ENCODE measurements at places on chromosomes 13 and 19.

- no peak for DNase-seq
Observed at GRCh38 chr13:101706651-101707050, 254.2 kb downstream of the ITGBL1 start.

DNA sequence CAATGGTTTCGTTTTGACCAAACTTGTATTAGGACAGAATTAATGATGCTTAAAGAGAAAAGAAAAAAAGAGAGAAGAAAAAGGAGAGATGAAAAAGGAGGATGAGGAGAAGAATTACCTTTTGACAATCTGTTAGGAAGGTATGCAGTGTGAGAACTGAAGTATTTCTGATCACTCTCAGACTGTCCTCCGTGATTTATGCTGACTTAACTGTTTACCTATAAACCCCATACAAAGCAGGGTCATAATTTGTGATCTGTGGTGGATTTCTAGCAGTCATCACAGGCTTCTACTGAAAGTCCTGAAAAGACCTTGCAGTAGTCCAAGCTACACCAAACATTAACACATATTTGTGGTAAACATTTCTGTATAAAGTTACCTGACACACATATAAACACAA lies 93.9 kb downstream of the PCDH17 start:
- DNase-seq, result no peak

GRCh38 chr19:52269338-52270261 lies at the start of gene ZNF766:
TSS of gene ZNF766 (plus strand) at chr19:52269587. CDS start at chr19:52269614, 27 bp downstream.
- peak; percentile 96 for DNase-seq

DNA sequence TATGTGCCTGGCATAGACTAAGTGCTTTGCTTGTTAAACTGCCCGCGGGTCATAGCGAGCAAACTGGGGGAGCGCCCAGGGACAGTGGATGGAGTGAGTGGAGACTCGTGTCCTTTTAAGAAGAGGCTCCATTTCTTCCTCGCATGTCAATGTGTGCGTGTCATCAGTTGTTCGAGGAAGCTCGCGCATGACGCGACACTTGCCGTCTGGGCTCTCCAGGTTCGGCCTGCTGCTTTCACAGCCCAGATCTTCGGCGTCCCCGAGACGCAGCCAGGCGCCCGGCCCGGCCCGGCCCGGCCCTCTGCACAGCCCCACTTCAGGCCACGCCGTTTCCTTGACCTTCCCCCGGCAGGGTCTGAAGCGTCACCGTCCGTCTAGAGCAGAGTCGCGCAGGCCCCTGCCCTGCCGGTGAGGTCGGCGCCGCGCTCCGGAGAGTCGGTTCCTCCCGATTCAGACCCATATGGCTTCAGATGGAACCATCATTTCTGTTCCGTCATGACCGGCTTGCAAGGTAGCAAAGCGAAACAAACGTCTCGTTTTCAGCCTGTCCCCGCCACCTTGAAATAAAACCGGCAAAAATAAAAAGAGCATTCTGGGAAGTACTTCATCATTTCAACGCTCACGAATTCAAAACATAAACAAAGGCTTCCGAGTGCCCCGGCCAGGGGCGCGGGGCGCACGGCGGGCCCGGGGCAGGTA lies 599 bp upstream of the ARHGEF7 start:
- DNase-seq, result peak; percentile 48

DNA sequence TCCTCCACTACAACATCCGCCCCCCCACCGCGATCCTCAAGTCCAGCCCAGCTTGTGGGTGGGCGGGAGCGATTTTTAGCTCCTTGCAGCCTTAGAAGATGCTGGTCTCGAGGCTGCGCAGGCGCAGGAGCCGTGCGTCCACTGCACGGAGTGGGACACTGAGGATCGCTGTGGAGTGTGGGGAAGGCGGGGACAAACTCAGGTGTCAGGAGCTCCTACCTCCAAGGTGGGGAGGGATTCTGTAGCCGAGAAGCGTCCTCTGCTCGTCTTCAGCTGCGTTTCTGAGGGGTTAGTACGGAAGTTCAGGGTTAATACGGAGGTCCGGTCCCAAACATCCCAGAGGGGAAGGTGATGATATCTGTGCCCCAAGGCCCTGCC lies at the start of gene RTBDN:
Gene RTBDN (minus strand): TSS at position 14 of the 378 bp plus-strand sequence. CDS start 4,600 bp downstream, outside the sequence.
- peak; percentile 85 for DNase-seq

- DNase-seq, result no peak
Observed at GRCh38 chr13:32266130-32266529, 49.0 kb downstream of the ZAR1L start.

DNA sequence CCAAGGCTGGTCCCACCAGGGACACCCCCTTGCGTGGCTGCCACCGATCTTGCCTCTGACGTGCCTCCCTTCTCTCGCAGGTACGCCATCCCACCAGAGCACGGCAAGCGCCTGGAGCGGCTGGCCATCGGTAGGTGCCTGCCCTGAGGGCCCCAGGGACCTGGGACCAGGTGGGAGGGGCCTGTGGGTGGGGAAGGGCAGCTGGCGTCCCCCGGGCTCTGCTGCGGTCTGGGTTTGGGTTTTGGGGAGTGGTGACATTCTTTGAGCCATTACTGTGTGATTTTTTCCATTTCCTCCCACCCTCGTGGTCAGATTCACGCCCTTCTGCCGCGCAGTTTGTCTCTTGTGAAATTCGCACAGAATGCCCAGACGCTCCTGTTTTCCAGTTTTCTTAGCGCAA lies 102.0 kb downstream of the KDM4B start:
- DNase-seq, result no peak

- DNase-seq, result no peak
Observed at GRCh38 chr19:47095476-47096099, 18.0 kb downstream of the ZC3H4 start.

DNA sequence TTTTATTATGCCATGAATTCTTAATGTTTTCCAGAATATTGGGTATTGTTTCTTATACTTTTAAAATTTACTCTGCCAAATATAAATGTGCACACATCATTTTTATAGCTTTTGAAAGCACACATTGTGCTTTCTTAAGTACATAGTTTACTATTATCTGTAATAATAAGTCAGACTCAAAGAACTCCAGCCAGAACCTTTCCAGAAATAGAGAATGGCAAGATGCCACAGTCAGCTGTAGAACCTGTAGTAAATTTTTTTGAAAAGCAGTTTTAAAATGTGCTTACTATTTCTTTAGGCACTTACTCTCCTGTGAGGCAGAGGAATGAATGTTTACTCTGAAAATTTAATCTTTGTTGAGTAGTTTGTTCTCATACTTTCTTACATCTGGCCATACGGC lies 1287.1 kb downstream of the PCDH9 start:
- no peak for DNase-seq

GRCh38 chr19:42074513-42075363 lies 1.2 kb upstream of the ZNF574 start:
- DNase-seq, result no peak

- DNase-seq, result no peak
Observed at GRCh38 chr13:69331245-69331644, 776.4 kb upstream of the ATXN8OS start.

- DNase-seq, result no peak
Observed at GRCh38 chr13:50448535-50448998, 394.9 kb downstream of the DLEU7 start.

DNA sequence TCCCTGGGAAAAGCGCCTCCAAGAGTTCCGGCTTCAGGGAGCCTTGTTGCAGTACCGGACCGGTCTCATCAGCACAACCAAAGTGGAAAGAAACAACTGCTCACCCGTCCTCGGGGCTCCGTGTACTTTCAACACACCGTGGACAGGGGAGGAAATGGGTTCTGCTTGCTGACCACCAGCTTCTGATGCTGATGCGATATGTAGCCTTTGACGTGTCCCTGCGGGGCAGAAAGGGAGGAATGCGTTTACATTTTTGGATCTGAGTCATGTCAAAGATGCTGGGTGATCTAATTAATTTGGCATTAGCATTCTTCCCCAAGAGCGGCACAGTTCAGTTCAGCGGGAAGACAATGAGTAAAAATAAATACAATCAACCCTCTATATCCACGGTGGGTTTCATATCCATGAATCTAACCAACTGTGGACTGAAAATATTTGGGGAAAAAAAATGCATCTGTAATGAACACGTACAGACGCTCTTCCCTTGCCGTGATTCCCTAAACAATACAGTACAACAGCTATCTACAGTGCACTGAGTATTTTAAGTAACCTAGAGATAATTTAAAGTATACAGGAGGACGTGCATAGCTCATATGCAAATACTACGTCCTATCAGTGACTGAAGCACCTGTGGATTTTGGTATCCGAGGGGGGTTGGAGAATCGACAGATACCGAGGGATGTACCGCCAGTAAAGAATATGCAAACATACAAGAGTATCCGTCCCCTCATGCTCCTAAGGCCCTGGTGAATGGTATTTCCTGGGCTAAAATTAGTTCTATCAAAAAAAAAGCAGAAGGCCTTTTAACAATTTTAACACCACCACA lies 19.8 kb downstream of the PROZ start:
- no peak for DNase-seq

DNA sequence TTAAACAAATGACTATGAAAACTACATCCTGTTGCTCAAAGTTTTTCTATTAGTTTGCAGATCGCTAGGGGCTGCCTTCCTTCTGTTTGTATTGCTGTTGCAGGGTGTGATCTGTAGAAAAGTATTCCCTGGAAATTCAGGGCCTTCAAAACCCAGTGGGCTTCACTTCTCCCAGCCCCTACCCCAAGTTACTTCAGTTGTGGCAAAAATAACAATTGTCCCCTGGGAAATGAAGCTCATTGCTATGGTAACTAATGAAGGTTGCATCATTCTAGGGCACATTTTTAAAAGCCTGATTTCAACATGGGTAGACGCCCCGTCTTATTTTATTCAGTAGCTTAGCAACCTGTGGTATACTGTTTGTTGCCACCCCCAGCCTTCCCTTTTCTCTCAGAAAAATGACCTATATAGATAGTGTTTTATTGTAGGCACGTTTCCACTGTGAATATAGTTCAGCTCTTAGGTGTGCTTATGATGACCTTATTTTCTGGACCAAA lies 60.9 kb downstream of the WDFY2 start:
- no peak for DNase-seq

DNA sequence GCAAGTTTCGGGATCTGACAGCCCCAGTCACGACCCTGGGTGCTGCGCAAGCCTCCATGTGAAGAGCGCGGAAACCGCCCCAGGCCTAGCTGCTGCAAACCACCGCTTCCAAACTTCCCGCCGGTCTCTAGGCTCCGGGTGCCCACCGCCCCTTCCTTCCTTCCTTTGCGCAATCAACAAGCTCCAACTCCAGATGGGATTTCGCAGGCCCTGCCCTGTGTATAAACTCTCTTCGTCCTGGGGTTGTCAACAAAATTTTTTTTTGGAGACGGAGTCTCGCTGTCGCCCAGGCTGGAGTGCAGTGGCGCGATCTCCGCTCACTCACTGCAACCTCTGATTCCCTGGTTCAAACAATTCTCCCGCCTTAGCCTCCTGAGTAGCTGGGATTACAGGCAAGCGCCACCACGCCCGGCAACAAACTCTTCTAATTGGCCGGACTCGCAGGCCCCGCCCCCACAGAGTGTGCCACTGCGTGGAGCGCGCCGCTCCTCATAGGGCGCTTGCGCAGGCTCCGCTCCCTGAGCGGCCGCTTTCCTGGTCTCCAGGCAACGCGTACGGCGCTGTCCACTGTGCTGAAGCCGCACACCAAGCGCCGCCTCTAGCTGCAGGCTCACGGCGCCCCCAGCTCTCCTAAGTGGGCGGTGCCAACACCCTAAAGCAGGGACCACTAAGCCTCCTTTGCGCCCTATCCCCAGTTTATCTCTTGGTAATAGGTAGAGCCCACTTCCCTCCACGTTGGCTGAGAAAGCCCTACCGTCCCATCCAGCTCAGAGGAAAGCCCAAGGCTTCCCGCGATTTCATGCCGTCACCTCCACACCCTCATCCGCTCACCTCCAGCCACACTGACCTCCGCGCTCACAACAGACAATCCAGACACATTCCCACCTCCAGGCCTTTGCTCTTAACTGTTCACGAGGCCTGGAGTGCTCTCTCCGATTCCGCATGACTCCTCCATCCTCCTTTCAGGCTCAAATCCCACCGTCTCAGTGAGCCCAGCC lies 5.5 kb upstream of the QTRT1 start:
- DNase-seq, result peak; percentile 98

- DNase-seq, result no peak
Observed at GRCh38 chr19:1410136-1410786, 2.9 kb downstream of the DAZAP1 start.

GRCh38 chr13:64917566-64917965 lies 2312.6 kb downstream of the PCDH9 start:
- DNase-seq, result no peak

- DNase-seq, result peak; percentile 97
Observed at GRCh38 chr19:55452749-55453346, 8.6 kb downstream of the ISOC2 start.

GRCh38 chr19:2747349-2747748 lies 7.5 kb upstream of the SLC39A3 start:
- DNase-seq, result no peak

DNA sequence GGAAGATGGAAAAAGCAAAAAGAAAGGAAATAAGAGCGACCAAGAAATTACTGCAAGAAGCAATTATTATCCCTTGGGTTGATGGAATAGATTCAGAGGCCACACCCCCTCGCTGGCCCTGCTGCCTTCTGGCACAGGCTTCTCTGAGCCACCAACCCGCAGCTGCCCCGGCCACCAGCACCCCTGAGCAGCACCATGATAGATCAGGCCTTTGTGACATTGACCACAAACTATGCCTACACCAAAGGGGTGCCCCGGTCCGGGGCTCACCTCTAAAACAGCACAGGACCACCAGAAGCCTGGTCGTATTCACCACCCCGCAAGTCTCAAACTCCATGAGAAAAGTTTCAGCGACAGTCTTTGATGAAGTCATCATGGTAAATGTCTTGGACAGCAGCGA lies 1059.3 kb downstream of the SLITRK1 start:
- DNase-seq, result no peak

DNA sequence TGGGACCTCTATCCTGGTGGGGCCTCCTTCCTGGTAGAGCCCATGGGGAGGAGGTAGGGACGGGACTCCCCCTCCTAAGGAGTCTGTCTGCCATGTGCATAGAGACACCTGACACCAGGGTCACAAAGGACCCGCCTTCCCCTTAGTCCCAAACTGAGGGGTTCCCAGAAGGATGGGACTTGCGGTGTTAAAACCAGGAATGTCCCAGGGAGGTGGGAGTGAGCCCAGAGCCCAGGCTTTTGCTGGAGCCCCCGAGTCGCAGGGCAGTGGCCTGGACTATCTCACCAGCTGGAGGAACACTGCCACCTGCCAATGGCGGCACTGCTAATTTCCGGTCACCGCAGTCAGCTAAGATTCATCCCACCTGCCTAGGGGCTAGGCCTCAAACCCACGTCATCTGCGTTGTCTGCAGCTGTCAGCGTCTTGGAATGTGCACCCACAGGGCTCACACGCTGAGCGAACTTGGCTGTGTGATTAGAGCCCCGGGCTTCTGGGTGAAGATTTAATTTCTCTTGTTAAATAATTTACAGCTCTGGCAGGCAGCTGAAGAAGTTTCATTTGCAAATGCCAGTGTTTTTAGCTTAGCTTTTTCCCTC lies 31.9 kb upstream of the ATP11A start:
- DNase-seq, result no peak

DNA sequence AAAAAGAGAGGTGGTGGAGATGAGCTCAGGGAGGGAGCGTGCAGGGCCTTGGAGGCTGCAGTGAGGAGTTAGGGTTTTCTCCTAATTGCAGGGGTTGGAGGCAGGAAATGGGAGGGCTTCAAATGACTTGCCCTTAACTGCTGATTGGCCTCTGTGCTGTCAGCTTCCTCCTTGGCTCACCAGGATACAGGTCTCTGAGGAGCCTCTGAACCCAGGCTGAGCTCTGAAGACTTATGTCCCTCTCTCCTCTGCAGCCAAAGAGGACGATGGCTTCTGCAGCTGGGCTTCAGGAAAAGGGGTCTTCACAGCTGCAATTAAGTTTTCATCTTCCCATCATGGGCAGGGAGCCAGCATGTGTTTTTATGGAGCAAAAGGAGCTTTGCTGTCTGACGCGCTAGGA lies 6.7 kb upstream of the RANBP3 start:
- DNase-seq, result no peak

GRCh38 chr19:54145541-54146158 lies 8.1 kb downstream of the CNOT3 start:
- DNase-seq, result no peak

GRCh38 chr19:7916103-7916954 lies 1.7 kb downstream of the TGFBR3L start:
- no peak for DNase-seq
